ENCODE measurements at places on chromosomes 3 and 15.
A peak's percentile ranks its signal among the peaks of the same experiment; 100 is the strongest.

GRCh38 chr3:70042641-70043040 is 43.1 kb downstream of the SAMMSON start:
- no peak for DNase-seq

DNA sequence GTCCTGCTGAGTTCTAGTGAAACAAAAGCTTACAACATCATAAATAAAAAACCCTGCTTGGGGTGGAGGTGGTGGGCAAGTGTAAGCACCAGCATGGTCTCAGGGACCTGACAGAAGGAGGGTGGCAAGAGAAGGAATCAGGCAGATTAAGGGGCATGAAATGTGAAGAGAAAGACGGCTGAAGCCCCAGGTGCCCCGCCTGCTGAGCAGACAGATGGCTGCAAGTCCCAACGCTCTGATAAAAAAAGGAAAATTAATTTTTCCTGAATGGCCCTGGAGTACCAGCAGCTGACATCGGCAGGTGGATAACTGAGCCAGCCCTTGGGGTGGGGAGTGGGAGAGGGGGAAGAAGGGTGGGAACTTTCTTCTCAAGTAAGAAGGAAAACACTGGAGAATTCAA is 137.9 kb downstream of the XXYLT1 start:
- no peak for DNase-seq

GRCh38 chr3:186024210-186024609 is 84.7 kb downstream of the ETV5 start:
- no peak for DNase-seq

- DNase-seq = no peak
Observed at GRCh38 chr15:69677403-69677802, 224.8 kb downstream of the RPLP1 start.

DNA sequence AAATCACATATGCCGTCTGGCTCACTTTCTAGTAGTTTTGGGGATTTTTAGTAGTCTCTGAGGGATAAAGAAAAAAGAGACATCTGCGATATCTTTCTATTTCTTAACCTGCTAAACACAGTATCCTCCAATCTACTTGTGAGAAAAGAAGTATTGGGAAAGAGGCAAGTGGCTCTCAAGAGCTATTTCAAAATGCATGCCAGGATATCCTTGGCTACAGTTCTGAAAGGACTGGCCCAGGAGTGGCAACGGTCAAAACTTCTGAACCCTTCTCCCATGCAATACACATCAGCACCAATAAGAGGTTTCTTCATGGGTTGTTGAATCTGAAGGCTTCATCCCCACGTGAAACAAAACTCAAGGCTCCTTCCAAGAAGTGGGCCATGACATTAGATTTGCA is 204.0 kb upstream of the WNT5A start:
- no peak for DNase-seq

DNA sequence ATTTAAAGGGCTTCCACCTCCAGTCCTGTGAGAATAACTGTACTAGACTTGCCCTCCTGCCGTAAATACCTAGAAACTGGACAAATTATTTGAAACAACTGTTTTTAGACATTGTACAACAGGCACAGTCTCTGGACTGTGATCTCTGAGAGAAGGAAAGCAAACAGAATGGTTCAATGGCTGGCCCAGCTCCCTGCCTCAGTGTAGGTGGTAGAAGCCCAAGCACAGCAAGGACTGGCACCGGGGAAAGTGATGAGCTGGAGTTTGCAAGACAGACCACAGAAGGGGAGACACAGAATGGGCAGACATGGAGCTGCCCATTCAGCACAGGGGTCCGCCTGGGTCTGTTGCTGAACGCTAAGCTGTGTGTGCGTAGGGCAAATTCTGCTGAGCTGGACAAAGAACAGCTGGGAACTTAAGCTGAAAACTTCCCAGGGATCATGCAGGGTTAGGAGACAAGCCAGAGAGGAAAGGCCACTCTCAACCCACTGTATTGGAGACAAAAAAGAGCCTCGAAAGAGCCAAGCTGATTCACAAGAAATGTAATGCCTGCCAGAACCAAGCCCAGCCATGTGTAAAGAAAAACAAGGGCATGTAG is 52.6 kb upstream of the SEC61A1 start:
- DNase-seq = no peak

- DNase-seq = no peak
Observed at GRCh38 chr15:76293361-76293760, 17.9 kb downstream of the ETFA start.

DNA sequence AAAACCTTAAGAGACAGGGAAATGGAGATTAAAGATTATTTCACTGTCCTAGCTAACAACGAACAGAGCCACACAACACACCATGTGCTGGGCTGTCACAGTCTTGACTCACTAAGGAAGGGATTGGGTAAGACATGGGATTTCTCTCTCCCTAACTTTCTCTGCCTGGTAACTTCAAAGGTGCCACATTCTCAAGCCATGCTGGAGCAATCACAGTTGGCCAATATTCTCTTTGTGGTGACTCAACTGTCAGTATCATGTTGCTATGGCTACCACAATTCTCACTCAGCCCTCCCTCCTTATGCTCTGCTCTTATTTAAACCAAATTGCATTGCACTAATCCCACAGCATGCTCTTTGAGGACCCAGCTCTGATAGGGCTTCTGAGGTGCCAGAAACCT is 74.0 kb downstream of the OXNAD1 start:
- DNase-seq = no peak

GRCh38 chr3:9676785-9677184 is 26.8 kb upstream of the CPNE9 start:
- DNase-seq = no peak

DNA sequence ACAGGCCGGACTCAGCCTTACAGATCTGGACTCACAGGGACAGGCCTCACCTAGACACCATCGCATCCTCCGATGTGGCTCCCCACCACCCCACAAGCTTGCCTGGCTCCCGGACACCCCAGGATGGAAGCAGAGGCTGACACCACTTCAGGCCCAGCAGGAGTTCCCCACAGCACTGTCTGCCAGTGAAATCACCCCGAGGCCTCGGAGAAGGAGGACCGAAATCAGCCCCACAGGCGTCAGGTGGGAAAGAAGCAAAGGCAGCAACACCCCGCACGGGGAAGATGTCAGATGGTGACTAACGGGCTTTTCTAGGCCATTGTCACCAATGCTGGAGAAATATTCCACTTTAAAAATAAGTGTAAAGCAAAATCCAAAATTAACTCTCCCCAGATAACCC is 18.6 kb downstream of the ADCY5 start:
- DNase-seq = no peak

DNA sequence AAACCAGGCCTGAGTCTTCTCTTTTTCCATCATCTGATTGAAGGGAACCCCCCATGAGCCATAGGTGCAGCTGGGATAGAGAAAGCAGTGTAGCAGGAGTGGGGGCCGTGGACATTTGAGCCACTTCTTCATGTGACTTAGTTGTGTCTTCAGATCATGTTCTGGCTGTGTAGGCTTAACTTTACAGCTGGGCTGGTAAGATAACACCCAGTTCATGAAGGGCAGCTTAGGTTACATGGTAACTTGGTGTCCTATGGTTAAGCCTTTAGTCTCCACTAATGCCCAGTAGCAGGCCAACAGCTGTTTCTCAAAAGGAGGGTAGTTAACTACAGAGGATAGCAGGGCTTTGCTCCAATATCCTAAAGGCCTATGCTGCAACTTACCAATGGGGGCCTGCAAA is 11.4 kb upstream of the SNRPN start:
- DNase-seq = no peak

DNA sequence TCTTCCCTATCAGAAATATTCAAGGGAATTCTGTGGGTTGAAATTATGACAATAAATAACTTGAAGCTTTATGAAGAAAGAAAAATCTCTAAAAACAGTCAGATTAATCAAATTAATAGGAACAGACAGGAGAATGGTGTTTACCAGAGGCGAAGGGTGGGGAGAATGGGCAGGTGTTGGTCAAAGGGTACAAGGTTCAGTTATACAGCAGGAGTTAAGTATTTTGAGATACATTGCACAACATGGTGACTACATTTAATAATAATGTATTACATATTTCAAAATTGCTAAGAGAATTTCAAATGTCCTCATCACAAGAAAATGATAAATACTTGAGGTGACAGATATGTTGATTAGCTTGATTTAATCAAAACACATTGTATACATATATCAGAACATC is 18.6 kb downstream of the SPCS1 start:
- no peak for DNase-seq

DNA sequence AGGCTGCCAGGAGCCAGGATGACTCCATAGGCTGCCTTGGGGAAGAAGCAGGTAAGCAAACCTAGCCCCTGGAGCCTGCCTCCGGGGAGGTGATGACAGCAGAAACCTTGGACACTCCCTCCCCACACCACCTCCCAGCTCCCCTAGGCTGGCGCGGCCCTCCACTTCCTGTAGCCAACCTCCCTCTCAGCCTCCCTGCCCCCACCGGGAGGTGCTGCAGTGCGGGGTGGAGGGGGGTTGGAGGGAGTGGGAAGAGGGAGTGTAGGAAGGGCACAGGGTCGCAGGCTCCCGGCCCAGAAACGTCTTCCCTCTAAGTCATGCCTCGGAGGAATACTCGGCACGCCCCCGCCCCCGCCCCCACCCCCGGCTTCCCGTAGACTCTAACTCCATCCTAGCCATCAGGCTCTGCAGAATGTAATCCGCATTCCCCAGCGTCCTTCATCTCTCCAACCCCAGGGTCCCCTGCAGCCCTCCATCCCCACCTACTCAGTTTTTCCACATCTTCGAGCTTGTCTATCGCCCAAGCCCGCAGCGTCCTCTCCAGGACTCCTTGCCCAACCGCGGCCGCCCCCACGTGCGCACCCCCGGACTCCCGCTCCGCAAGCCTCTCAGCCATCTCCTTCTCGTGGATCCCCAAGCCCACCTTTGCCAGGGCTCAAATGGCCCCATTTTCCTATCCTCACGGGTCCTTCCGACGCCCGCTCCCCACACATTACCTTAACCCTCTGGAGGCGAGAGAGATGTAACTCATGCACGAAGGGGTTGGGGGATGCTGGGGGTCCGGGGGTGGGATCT is 528 bp downstream of the LPCAT4 start:
- DNase-seq = peak; percentile 79

DNA sequence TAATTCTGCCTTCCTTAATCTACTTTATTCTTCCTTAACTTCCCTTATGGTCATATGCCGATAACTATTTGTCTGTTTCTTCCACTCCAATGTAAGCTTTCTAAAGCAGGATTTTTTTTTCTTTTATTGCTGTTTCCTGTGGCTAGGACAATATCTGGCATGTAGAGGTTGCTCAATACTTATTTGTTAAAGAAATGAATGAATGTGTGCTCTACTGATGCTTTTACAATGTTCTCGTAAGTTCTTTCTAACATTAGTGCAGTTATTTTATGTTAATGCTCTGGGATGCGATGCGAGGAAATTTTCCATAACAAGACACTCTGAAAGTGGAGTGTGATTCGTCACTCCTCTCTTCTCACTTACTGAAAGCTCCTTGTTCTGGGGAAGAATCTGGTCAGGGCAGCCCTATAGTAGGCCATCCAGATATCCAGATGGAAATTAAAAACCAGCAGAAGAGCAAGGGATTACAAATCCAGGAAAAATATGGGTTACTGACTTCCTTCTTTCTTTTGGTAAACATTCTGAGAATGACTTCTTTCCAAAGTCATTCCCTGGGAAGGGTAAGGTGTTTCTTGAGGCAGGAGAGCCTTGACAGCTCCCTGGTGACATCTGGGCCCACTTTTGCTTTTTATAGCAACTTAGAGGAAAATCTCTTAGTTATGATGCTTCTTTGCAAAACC is 420.4 kb downstream of the PDCD6IP start:
- DNase-seq = no peak

DNA sequence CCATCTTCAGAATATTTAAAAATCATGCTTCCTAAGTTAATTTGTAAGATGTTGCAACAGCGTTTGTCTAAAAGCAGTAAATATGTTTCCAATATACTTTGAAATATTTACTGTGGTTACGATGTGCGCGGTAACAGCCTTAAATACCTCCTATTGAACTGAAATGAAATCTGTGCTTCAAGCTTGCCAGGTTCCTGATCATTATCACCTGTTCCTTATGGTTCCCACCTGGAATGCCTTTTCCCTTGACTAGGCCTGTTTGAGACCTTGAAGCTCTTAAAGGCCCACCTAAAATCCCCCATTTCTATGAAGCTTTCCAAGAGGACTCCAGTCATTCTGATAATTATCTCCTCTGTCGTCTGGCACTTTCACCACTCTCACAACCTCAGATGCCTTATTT is 146.7 kb downstream of the NAALADL2 start:
- DNase-seq = no peak

DNA sequence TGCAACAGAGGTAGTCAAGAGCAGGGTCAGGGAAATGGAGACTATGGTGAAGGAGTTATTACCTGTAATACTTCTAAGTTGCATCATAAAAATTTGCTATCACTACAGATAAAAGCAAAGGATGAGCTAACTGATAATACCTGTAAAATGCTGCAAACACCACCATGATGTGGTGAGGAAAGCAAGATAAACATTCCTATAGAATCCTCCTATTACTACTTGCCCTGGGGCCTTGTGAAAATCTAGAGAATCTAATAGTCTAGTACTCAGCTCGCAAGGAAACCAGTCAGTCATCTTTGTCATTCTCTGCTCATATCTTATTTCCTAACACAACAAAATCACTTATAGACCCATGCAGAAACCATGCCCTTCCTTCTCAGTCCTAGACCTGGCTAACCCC is 899.8 kb downstream of the FHIT start:
- DNase-seq = no peak

DNA sequence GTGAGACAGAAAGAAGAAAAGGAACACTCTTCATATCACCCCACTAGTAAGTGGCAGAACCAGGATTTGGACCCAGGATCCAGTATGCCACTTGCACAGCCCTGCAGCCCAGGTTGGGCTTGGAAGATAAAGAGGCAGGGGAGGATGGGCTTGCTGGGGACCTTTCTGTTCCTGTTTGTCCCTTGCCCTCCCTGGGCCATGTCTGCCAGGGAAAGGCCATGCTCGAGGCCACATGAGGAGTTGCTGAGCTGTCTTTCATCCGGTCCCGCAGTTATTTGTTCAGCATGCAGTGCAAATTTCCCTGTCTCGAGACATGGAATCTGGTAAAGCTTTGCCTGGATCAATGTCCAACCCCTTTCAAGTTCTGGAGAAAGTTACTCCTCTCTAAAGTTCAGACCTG is 116.0 kb upstream of the MRPS22 start:
- no peak for DNase-seq

- DNase-seq = no peak
Observed at GRCh38 chr3:44109771-44110361, 131.8 kb upstream of the TOPAZ1 start.

- no peak for DNase-seq
Observed at GRCh38 chr3:126540342-126540849, 16.4 kb downstream of the CHST13 start.

- no peak for DNase-seq
Observed at GRCh38 chr3:6857510-6857909, 3.4 kb upstream of the GRM7 start.

DNA sequence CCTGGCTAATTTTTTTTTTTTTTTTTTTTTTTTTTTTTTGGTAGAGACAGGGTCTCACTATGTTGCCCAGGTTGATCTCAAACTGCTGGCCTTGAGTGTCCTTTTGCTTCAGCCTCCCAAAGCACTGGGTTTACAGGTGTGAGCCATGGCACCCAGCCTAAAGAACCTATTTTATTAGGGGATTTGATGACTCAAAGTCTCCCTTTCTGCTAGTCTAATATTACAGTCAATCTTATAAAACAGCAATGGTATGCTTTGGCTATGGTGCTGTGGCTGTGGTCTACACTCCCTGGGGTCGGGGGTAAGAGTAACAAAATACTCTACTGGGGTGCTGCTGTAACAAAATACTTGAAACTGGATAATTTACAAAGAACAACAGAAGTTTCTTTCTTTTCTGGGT is 44.8 kb downstream of the ZNF589 start:
- no peak for DNase-seq

- DNase-seq = no peak
Observed at GRCh38 chr3:112604536-112604935, 36.4 kb downstream of the CCDC80 start.
